ENCODE measurements at places on chromosomes 16 and 17.

GRCh38 chr16:87657621-87658192 lies 55.4 kb downstream of the JPH3 start:
- DNase-seq: no peak

GRCh38 chr16:70478912-70479341 lies 24.5 kb downstream of the FCSK start:
- DNase-seq: no peak

GRCh38 chr17:33745047-33745760 lies 452.1 kb upstream of the ASIC2 start:
- no peak for DNase-seq

GRCh38 chr17:63598281-63598680 lies 2.4 kb upstream of the TACO1 start:
- DNase-seq: no peak

DNA sequence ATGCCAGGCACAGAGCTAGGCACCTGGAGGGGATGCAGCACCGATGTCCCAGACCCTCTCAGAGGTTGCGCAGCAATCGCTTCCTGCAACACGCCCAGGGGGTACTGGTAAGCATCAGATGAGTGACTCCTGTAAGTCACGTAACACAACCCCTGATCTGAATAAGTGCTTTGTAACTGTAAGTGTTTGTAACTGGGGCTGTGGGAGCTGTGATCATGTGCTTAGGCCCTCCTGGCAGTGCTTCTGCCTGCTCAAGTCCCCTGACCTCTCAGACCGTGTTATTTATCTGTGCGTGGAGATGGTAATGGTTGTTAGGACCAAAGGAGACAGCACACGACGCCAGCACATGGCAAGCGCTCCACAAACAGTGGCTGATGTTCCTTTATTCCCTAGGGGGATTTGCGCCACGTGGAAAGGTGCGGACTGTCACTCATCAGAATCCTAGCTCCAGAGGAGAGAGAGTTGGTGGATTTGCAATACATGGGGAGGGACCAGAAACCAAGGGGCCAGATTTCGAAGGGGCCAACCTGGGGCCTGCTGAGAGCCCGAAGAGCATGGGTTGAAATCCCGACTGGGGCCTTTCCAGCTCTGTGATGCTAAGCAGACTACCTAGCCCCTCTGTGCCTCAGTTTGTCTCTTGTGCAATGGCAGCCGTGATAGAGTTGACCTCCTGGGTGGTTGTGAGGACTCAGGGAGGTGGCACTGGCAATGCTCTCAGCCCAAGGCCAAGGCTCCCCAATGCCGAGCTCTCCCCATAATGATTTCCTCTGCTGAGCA lies 151.8 kb downstream of the IRF8 start:
- no peak for DNase-seq

DNA sequence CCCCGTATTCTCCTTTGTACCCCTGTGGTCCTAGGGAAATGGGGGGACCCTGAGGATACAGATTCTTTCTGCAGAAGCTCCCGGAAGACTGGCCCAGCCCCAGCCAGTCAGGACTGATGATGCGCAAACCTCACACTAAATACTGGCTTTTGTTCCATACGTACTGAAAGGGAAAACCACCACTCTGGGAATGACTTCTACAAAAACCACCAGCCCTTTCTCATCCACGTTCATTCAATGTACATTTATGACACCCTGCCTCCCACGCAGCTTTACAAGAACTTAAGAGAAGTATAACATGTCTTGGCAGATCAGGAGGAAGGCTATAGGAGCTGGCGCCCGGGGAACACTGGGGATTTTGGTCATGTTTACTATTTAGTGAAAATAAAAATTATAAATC lies 70.6 kb downstream of the MARCHF10 start:
- DNase-seq: no peak

DNA sequence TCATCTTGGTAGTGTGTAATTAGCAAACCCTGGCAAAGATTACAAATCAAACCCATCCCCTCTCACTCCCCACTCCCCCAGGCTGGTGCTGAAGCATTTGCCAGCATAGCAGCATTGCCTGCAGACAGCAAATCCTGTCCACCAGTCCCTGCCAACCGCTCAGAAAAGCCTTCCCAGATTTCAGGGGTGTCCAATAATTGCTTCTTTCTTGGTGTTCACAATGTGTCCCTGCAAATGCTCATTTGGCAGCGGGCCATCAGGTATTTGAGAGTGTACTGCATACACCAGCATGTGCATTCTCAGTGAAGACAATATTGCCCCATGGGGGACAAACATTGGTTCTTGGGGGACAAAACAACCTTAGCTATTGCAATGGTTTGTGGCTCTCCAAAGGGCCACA lies 28.2 kb downstream of the ORC6 start:
- no peak for DNase-seq

GRCh38 chr16:85716680-85717038 lies 27.9 kb upstream of the GINS2 start:
- DNase-seq: no peak

DNA sequence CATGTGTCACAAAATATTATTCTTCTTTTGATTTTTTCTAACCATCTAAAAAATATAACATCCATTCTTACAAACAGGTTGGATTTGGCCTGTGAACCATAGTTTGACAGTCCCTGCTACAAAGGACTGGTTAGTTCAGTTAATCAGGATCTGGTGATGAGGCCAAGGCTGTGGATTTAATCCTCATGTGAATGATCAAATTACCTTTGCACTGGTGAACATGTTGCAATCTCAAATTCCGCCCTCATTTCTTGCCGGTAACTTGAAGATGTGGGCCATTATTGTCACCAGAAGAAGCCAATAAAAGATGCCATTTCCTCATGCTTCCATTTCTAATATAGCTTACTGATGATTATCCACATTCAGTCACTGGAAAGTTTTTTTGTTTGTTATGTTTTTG lies 35.3 kb upstream of the YPEL2 start:
- no peak for DNase-seq

DNA sequence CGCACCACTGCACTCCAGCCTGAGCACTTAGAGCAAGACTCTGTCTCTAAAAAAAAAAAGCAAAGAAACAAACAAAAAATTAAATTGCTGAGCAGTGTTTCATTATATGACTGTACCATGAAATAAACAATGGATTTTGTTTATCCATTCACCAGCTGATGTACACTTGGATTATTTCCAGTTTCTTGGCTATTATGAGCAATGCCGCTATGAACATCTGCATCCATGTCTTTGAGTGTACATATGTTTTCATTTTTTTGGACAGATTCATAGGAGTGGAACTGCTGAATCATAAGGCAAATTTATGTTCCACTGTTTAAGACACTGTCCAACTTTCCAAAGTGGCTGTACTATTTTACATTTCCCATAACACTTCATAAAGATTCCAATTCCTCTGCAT lies 8.0 kb downstream of the RNF157 start:
- no peak for DNase-seq

DNA sequence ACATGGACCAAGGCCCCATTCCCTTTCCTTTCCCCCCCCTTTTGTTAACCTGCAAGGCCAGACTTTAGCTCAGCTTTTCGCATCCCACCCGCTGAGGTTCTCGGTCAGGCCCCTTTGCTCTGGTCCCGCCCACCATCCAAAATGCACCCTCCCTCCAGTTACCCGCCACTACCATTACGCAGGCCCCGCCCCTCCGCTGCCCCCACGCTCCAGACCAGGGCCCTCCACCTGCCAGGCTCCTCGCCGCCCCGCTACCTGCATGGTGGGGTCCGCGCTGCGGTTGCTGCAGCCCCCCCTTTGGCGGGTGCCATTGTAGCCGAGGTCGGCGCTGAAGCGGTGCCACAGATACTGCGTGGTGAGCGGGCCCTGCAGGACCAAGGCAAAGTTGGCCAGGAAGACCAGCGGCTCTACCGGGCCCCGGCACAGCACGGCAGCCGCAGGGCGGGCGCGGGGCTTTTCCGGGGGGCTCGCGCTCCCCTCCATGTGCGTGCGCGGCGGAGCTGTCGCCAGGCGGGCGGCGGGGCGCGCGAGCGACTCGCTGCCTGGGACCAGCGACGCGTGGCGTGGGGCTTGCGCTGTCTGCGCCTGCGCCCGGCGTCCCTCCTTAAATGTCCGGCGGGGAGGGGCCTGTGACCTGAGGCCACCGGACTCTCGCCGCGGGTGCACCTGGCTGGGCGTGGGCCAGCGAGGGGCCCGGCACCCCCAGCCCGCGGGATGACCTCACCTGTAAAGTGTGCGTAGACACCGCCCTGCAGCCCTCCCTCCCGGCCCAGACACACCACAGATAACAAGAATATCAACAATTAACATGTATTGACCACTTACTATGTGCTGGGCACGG lies at the start of gene SLC46A1:
TSS of gene SLC46A1 (minus strand) at position 581 of the 841 bp plus-strand sequence. CDS start at position 483, 98 bp downstream.
- DNase-seq: no peak

DNA sequence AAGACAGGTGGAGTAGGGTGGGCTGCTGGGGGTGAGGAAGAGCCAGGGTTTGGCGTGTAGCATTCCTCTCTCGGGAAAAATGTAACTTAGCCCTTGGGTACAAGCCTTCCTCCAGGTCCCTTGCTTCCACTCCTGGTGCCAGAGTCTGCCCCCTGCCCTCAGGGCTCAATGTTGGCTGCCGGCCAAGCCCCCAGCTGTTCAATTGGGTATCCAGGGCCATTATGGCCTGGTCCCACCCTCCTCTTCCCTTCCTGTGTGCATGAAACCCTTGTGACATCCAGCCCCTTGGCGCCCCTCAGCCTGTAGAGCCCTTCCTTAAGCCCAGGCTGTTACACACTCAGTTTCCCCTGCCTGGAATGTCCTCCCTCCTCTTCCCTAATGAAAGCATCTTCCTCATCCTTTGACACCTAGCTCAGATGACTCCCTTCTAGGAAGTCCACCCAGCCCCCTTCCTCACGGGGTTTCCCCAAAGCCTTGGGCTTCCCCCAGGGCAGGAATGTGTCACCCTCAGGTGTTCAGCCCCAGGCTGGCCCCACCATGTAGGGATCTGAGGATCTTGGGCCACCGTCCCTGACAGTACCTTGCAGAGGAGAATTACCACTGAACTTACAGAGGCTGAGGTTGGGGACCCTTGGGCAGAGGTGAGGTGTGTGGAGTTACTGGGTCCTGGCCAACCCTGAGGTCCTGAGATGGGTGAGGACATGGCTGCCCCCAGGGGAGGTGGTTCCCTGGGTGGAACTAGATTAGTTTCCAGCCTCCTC lies 30.0 kb downstream of the B9D1 start:
- no peak for DNase-seq

DNA sequence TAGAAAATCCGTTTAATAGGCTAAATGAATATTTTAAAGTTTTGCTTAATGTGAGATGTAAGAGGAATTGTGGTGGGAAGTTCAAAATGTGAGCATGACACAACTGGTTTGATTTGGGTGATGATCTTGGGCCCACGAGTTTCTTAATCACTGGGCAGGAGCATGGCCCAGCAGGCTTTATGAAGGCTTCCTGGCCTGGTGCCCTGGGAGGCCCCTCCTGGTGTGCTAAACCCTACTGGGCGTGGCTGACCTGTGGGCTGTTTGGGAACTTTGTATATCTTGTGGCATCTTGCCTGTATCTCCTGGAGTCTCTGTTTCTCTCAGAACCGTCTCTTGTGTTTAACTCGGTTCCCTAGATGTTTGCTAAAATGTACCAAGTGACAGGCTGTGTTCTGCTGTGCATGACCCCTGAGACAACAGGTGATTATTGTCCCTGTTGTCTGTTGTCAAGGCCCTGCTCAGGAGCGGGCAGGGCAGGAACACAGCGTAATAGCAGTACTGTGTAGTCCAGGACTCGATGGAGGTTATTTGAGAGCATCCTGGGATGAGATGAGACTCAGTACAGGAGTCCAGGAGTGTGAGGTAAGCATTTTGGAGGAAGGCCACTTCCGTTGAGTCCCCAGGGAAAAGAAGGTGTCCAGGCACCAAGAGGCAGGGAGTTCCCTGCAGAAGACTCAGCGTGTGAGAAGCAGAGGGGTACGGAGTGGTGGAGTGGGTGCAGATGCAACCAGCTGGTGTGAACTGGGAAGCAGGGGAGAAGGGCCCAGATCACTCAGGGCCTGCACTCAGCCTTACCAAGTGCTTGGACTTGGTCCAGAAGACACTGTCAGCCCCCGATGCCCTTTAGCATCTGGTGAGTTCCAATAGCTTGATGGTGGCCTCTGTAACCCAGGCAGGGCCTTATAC lies 48.5 kb downstream of the B9D1 start:
- DNase-seq: no peak

GRCh38 chr16:24117680-24118079 lies 138.5 kb upstream of the CACNG3 start:
- no peak for DNase-seq

GRCh38 chr17:28938552-28938951 lies 12.8 kb downstream of the PHF12 start:
- no peak for DNase-seq

GRCh38 chr17:37123941-37124820 lies 175.4 kb downstream of the AATF start:
- peak; percentile 55 for DNase-seq

DNA sequence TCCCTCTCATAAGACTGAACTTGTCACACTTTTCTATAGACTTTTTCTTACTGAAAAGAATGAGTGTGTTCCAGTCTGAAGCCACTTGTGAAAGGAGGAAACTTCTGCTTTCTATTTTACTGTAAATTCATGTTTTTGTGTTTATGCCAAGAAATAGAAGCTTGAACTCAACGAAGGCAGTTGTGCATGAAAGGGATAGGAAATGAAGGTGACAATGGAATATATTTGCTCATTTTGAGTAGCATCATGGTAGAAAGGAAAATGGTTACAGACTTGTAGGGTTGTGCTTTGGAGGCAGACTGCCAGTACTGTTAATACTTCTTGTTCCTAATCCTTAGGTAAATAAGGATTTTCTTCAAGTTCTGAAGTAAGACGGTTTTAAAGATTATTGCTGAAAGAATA lies 8.1 kb downstream of the CLTC start:
- DNase-seq: peak; percentile 33

- peak; percentile 54 for DNase-seq
These were observed 20.5 kb downstream of the GRB7 start for GRCh38 chr17:39757931-39758873.

GRCh38 chr17:33261820-33262219 lies 31.3 kb downstream of the ASIC2 start:
- no peak for DNase-seq

GRCh38 chr16:11358531-11358930 lies 13.3 kb downstream of the RMI2 start:
- DNase-seq: no peak

- peak; percentile 77 for DNase-seq
These were observed 75.3 kb downstream of the KSR1 start for GRCh38 chr17:27531469-27531961.

DNA sequence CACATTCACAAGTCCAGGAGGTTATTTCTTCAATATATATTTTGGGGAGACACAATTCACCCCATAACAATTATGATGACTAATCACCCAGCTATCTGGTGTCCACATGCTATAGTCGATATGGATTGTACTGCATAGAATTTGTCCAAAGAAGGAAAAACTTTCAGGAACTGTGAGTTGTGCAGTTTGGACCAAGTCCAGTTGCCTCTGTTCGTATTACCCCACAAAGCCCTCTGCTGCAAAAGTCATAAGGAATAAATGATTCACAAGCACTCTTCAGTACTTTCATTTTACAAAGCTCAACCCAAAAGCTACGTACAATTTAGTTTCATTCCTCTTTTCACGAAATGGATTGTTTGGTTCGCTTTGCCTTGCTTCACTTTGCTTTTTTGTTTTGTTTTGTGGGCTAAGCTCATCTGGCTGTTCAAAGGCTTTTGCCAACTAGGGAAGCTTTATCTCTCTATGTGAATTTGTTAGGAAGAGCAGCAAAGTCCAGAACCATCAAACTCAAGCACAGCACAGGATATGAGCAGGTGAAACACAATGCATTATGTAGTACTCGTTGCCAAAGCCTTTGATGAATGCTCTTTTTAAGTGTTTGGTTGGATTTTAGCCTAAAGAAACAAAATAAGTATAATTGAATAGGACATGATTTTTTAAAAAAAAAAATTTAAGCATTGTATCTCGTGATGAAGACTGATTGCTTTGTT lies 98.6 kb downstream of the ZNF18 start:
- DNase-seq: no peak
